Skeletal muscle tissue (tissue), 5 donors: ENCODE measurements at places on chromosomes 7 and 10. TPM values are rescaled to one million over a fixed set of nuclear protein-coding genes. Genes with fewer than 3 reads are reported as not detected.

PPP1R3A gene
- total RNA-seq, result 65.8 TPM

MDH2 gene
- total RNA-seq, result 44.4 TPM

SPAM1 gene
- total RNA-seq, result not detected

SCART1 gene
- total RNA-seq, result 1.6 TPM

ABCB1 gene
- total RNA-seq, result under 0.01 TPM

PNLIP gene
- 1.0 TPM for total RNA-seq

CXCL12 gene
- total RNA-seq, result 83.5 TPM

GRM8 gene
- total RNA-seq, result not detected

CFAP43 gene
- total RNA-seq, result 2.1 TPM

GPER1 gene
- total RNA-seq, result 5.2 TPM

CHN2 gene
- total RNA-seq, result 11.0 TPM

OR6B1 gene
- not detected for total RNA-seq

SH2D4B gene
- under 0.01 TPM for total RNA-seq

PLEKHS1 gene
- 0.52 TPM for total RNA-seq

RET gene
- total RNA-seq, result 1.6 TPM

GBX1 gene
- total RNA-seq, result not detected

WIPF3 gene
- 4.7 TPM for total RNA-seq

CRPPA gene
- 16.7 TPM for total RNA-seq

ANKRD2 gene
- total RNA-seq, result 8.9 TPM

KDM7A gene
- total RNA-seq, result 8.4 TPM

BMI1 gene
- total RNA-seq, result 31.3 TPM

COL17A1 gene
- total RNA-seq, result under 0.01 TPM

TMEM139 gene
- 1.0 TPM for total RNA-seq

TMEM213 gene
- total RNA-seq, result not detected

ACTR3C gene
- total RNA-seq, result 1.6 TPM

LIPM gene
- under 0.01 TPM for total RNA-seq

PRPS1L1 gene
- not detected for total RNA-seq

LLCFC1 gene
- not detected for total RNA-seq

ZC3HAV1L gene
- 16.7 TPM for total RNA-seq

ELMO1 gene
- total RNA-seq, result 52.7 TPM

SPDYE1 gene
- total RNA-seq, result not detected

AGAP5 gene
- total RNA-seq, result 4.7 TPM

PBLD gene
- total RNA-seq, result 3.7 TPM
